RWPE1 (cell line): ENCODE measurements at places on chromosomes 7 and 10.

DNA sequence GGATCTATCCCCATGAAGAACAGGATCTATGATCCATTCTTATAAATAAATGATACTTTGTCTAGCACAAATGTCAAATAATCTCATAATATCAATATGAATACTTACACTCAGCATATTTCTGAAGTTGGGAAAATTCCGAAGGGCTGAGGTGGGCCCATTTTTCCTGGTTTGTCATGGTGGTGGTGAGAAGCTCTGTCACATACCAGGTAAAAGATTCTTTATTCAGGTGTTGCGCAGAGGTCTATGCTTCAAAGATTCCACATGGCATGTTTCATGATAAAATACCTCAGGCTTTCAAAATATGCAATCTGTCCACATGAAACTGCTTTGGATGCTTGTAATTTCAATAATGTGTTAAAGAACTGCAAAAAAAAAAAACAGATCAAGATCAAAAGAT lies 61.5 kb downstream of the DGKB start:
- DNase-seq: no peak

DNA sequence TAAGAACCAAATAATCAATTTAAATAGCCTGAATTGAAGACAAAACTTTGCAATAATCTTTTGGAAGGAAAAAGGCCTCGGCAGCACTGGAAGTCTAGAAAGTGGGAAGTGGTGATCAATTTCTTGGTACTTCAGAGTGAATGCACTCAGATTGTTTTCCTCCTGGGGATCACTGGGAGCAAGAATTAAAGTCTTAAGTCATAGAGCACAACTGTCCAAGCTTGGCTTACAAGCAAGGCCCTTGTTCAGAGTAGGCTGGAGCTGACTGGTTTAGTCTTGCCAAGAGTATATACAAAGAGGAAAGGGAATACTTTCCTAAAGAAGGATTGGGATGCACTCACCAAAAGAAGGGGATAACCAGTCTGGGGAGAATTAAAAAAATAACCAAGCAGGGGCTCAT lies 637.1 kb downstream of the CCSER2 start:
- DNase-seq: no peak

- DNase-seq: no peak
Measured at GRCh38 chr7:77714195-77714594, 17.9 kb downstream of the RSBN1L start.

DNA sequence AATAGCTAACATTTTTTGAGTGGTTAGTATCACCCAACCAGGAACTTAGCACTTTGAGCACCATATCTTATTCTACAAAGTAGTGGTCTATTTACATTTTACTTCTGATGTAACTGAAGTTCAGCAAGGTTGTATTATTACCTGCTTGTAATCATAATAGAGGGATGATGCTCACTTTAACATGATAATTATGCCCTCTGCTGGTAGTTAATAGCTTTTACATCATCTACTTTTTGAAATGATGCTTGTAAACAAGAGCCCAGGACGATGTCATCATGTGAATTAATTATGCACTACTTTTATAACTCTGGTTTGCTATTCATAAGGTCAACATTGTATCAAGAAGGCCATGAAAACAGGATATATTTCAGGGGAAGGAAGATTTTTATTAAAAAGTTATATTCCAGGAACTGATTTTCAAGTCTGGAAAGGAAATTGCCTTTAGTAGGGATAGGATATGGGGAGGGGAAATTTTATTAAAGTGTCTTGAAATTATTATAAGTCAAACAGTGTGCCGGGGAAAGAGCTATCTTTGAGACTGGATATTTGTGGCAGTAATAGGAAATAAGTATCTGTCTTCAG lies 80.3 kb upstream of the SCIN start:
- DNase-seq: peak; percentile 38

DNA sequence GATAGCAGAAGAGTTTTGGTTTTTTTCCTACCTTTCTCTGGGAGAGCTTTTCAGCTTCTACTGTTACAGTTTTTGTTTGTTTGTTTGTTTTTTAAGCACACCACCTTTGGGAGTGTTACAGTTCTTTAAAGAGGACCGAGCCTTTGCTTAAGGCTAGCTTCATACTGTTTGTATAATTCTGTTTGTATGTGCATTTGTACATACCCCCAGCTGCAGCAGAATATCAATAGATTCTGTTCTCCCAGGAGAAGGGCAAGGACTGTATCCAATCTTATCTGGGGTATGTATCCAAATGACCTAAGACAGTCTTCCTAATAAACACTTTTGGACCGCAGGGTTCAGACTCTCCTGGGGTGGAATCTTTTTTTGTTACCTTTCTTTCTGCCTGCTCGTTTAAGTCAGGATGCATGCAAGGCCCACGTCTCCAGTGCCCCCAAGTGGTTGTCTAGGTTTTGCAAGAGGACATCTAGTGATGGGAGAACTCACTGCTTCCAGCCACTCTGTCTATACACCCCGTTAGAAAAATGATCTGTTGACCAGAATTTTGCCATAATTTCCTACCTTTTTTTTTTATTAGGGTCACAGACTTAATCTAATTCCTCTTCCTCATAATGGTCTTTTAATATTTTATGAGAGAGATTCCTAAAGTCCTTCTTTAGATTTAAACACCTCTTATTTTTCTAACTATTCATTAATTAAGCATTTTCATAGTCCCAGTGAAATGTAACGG lies 23.9 kb downstream of the NRF1 start:
- DNase-seq: peak; percentile 53

- DNase-seq: no peak
Measured at GRCh38 chr7:47782792-47783191, 165.5 kb downstream of the PKD1L1 start.

GRCh38 chr10:29157321-29157720 lies 131.5 kb upstream of the LYZL1 start:
- no peak for DNase-seq

GRCh38 chr10:132712743-132713142 lies 73.2 kb downstream of the NKX6-2 start:
- no peak for DNase-seq

DNA sequence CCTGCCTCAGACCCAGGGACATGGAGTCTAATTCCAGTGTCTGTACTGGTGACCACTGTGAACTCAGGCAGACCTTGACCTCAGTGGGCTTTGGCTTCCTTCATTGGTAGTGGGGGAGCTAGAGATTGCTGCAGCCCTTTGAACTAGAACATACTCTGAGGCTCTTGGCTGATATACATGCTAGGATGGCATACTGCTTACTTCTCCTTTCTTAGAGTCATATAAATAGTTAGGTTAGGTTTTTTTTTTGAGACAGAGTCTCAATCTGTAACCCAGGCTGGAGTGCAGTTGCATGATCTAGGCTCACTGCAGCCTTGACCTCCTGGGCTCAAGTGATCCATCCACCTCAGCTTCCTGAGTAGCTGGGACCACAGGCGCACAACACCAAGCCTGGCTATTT lies 49.7 kb downstream of the TMEM178B start:
- no peak for DNase-seq

DNA sequence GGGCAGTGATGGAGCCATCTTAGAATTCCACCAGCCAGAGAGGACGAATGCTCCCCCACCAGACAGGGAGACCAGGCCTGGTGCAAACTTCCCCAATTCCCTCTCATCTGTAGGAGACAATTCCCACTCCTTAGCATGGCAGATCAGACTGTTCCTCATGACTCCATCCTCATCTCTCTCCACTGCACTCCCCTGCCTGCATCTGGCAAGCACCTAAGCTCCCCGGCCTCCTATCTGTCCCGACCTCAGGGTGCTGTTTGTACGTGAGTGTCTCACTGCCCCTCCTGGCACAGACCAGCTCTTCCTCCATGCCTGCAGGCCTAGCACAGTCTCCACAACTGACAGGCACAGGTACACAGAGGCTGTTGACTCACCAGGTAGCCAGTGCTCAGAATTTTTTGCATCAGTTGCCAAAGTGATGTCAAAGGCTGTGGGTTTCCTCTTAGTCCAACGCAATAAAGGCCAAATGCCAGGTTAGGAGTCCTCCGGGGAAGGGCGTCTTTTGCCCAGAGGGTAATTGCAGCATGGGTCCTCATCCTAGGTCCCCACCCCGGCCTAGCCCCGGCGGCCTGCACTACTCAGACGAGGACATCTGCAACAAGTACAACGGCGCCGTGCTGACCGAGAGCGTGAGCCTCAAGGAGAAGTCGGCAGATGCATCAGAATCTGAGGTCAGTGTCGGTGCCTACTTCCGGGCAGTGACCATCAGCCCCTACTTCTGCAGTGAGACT lies 436.8 kb upstream of the FOXK1 start:
- DNase-seq: no peak

GRCh38 chr7:92781117-92781720 lies 55.2 kb downstream of the CDK6 start:
- no peak for DNase-seq

DNA sequence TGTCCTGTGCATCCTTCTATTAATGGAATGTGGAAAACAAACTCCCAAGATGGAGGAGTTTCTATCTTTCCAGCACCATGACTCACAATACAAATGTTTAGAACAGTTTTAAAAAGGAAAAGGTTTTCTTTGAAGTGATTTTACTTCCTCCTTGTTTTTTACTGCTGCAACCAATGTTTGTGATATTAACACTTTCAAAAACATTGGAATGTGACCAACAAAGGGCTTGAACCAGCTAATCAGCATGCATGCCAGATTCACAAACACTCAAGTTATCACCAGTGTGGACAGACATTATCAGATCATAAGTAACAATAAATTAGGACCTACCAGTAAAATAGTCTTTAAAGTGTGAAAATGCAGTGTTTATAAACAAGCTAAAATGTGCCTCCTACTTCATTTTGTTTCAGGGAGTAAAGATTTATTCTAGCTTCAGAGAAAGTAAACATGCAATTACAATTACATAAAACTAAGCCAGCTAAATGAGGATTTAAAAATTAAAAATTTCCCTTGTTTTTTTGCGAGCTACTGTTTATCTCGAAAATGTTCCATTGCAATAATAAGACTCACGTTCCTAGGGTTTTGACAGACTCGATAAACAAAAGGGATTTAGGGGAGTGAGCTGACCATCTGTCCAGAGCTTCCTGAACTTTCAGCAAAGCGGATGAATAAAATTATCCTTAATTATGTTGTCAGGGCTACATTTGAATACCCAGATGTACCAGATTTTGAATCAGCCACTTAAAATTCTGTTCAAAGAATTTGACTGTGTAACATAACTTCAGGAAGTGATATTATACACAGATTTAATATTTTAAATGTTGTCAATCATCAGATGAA lies 29.8 kb downstream of the CPVL start:
- DNase-seq: no peak

DNA sequence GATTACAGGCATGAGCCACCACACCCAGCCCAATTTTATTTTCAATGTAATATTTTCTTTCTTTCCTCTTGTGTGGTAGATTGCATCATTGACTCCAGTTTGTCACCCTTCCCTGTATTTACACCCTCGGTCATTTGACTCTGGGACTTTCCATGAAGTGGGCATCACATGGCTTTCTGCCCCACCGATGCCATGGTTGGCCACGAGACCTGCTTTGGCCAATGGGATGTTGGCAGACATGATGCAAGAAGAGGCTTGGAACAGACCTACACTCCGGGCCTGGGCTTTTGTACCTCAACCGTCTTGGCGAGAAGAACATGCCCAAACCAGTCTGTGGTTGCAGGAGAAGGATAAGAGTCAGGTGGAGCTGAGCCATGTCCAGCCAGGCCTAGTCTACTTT lies 38.8 kb upstream of the CACUL1 start:
- DNase-seq: peak; percentile 14

GRCh38 chr7:142954680-142955268 lies 7.4 kb downstream of the KEL start:
- DNase-seq: no peak

DNA sequence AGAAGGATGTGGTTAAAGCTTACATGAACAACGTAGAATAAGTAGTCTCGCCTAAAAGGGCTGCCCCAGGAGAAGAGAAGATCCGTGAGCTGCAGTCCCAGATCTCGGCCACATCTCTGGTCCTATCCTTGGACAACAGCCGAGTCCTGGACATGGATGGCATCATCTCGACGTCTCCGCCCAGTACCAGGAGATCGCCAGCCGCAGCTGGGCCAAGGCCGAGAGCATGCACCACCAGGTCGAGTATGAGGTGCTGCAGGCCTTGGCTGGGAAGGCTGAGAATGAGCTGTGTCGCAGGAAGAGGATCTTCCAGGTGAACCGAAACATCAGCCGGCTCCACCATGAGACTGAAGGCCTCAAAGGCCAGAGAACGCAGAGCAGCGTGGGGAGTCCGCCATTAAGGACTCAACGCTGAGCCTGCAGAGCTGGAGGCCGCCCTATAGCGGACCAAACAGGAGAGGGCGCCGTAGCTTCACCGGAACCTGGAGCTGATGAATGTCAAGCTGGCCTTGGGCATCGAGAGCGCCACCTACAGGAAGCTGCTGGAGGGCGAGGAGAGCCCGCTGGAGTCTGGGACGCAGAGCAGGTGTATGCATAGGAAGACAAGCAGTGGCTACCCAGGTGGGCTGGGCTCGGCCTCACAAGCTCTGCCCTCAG lies 22.2 kb downstream of the LIPK start:
- DNase-seq: no peak

GRCh38 chr10:68696018-68696417 lies 25.0 kb upstream of the CCAR1 start:
- no peak for DNase-seq

GRCh38 chr7:78062214-78062613 lies 263.6 kb downstream of the PHTF2 start:
- no peak for DNase-seq

- DNase-seq: no peak
Measured at GRCh38 chr10:100895346-100895745, 17.4 kb upstream of the SLF2 start.

- DNase-seq: no peak
Measured at GRCh38 chr7:139124084-139124914, 14.8 kb upstream of the ZC3HAV1 start.

- peak; percentile 48 for DNase-seq
Measured at GRCh38 chr7:92934096-92934495, 97.7 kb upstream of the CDK6 start.

- DNase-seq: peak; percentile 94
Measured at GRCh38 chr10:132319853-132320653, 11.9 kb upstream of the LRRC27 start.

GRCh38 chr10:92219559-92219958 lies 71.3 kb downstream of the CPEB3 start:
- no peak for DNase-seq

- no peak for DNase-seq
Measured at GRCh38 chr10:72274213-72274729, 547 bp downstream of the DDIT4 start.

DNA sequence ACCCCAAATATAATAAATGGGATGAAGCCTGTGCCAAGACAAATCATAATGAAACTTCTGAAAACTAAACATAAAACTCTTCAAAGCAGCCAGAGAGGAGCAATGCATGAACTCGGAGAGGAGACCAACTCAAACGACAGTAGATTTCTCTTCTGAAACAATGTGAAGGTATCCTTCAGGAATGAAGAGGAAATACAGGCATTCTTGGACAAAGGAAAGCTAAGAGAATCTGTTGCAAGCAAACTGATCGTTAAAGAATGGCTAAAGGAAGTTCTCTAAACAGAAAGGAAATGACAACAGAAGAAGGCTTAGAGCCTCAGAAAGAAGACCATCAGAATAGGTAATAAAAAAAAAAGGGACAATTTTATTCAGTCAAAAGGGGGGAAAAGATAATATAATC lies 6.6 kb downstream of the GNA12 start:
- no peak for DNase-seq

GRCh38 chr7:145732521-145732920 lies 384.1 kb upstream of the CNTNAP2 start:
- no peak for DNase-seq
